ENCODE measurements at places on chromosomes 4 and X.

- DNase-seq = no peak
Measured at GRCh38 chrX:107448998-107449835, at the start of gene FRMPD3. Gene FRMPD3 (plus strand): TSS chrX:107449652. CDS start chrX:107526589, 76,937 bp downstream.

DNA sequence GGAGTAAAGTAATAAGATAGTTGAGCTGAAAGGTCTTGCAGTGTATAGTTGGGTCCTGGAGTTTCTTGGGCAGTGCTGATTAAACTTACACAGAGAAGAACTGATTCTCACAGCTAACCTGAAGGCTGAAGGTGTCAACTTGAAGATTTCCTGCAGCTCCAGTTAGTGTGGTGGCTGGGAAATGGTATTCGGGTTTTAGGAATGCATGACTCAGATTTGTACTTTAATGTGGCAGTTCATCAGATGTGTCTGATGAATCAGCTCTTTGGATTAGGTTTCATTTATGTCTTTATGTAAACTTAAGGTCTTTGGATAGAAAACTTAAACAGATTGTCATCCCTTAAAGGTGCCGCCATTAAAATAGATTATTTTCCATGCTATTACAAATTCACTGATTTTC, 200.0 kb downstream of the IL1RAPL1 start:
- DNase-seq = no peak

DNA sequence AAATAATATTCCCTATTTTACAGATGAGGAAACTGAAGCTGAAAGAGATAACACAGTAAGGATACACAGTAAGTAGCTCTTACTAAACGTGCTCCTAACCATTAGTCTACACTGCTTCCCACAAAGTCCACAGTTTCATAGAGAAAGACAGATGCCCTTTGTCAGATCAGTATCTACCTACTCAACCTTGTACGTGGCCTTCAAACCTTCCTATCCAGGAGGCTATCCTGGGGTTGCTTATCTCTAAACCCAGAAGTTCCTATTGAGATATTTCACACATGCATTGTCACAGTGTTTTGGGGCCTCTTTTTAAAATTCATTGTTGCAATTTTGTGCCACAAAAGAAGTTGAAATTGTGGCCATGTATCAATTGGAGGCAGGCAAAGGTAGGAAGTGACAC, 208.0 kb downstream of the ENOX2 start:
- no peak for DNase-seq

DNA sequence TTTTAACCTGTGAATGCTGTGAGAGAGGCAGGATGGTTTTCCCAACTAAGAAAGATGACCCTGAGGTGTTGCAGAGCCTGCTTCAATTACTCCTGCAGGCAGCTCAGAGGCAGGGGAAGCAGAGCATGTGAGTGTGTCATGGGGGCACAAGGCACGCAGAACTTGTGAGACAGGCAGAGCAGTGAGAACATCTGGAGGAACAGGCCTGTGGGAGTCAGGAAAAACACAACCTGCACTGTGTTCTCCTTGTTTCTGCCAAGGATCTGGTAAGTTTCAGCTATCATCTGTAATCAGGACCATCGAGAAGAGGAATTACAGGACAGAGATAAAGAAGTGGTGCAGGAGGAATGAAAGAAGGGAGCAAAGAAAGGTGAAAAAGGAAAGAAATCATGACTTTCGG, 741.8 kb upstream of the INTU start:
- DNase-seq = no peak

- no peak for DNase-seq
Measured at GRCh38 chr4:129264008-129264657, 168.2 kb downstream of the C4orf33 start.

DNA sequence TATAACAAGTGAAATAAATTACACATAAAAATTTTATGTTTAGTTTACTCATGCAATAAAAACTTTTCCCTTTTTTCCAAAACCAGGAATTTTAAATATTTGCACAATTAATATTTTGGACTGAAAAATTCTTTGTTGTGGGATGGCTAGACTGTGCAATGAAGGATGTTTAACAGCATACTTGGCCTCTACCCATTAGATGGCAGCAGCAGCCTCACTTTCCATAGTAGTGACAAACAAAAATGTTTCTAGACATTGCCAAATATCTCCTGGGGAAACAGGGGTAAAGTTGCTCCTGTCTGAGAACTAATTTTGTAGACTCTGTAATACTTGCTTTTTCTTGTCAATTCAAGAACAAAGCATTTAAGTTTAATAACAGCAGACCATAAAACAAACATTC, 49.8 kb downstream of the SCLT1 start:
- no peak for DNase-seq

DNA sequence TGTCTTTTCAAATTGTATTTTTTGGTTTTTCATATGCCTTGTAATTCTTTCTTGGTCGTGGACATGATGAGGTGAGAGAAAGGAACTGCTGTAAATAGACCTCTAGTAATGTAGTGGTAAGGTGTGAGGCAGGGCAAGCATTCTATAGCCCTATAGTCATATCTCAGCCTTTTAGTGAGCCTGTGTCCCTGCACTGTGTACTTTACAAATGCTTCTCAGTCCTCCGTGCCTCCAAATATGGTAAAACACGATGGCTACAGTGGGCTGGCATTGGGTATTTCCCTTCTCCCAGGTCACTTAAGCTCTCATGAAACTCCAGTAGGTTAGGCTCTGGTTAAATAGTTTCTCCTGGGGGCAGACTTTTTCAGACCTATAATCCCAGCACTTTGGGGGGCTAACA, 57.9 kb upstream of the PLS3 start:
- no peak for DNase-seq

GRCh38 chr4:95263391-95263790, 285.4 kb downstream of the UNC5C start:
- DNase-seq = no peak

GRCh38 chrX:50448565-50448964, 22.1 kb downstream of the DGKK start:
- peak; percentile 10 for DNase-seq

DNA sequence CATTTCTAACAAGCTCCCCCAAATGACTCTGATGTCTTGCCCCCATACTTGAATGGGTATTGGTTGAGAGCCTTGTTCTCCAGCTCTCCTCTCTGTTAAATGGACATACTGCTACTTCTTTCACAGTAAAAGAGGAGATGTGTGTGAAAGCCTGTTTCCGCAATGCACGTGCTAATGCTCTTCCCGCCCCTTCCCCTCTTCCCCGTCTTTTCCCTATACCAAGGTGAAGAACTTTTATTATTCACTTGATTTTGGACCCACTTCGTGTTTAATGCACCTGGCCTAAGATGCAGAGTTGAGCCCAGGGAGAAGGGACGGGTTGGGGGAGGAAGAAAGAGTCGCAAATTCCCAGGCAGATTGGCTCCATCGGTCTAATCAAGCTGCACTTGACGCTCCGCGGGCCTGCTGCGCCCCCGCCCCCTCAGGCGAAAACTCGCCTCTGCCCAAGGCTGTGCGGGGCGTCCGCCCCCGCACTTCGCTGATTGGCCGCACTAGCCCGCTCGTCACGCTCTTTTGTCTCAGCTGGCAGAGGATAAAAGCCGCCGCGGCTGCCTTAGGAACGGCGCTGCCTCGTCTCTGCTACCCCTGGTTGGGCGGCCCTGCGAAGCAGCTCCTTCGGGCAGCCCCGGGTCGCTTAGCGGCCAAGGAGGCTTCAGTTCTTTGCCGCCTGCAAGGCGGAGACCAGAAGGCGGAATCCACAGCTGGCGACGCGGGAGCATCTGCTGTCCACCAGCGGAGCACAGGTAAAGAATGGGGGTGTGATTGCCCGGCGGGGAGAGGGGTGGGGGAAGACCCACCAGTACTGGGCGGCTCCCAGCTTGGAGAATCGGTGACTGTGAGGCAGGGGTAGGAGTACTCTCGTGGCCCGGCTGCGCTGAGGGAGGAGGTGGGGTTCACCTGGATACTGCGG, at the start of gene ZCCHC12:
TSS of gene ZCCHC12 (plus strand) at position 562 of the 910 bp plus-strand sequence. CDS start 1,421 bp downstream, outside the sequence.
- no peak for DNase-seq

- no peak for DNase-seq
Measured at GRCh38 chrX:10208281-10208856, 51.6 kb downstream of the CLCN4 start.

GRCh38 chrX:20796450-20796849, 529.7 kb upstream of the RPS6KA3 start:
- no peak for DNase-seq

DNA sequence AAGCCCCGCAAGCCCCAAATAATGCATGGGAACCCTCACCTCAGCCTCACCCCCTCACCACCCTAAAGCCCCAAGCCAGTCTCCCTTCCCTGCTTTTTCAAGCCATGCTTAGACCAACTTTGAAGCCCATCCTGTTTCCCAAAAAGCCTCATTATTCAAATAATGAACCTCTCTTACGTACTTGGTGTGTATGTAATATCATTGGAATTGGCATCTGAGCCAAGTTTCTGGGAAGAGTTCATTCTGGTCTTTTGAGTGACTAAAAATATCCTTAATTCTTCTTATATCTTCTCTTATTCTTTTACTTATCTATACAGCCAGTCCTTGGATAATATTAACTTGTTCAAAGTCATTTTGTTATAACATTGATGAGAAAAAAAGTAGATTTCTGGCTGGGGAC, 875.8 kb upstream of the SLIT2 start:
- DNase-seq = no peak

GRCh38 chr4:140213749-140214148, 59.8 kb upstream of the MAML3 start:
- no peak for DNase-seq

- no peak for DNase-seq
Measured at GRCh38 chr4:120801137-120801758, 121.3 kb downstream of the PRDM5 start.

- no peak for DNase-seq
Measured at GRCh38 chr4:153522802-153523094, 56.6 kb downstream of the TMEM131L start.

DNA sequence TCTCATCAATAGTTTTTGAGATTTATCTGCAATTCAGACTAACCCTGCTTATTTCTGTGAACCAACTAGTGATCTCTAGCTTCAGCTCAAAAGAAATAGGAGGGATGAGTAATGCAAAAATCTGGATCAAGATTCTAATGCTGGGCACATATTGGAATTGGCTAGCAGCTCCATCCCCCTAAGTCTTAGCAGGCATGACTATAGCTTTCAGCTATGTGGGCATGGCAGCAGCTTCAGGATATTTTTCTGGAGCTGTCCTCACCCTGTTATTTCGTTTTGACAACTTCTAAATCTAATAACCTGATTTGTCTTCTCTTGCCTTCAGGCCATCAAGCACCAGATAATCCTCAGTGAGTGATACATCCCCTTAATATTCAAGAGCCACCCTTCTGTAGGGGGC, 50.8 kb upstream of the GNPDA2 start:
- no peak for DNase-seq

DNA sequence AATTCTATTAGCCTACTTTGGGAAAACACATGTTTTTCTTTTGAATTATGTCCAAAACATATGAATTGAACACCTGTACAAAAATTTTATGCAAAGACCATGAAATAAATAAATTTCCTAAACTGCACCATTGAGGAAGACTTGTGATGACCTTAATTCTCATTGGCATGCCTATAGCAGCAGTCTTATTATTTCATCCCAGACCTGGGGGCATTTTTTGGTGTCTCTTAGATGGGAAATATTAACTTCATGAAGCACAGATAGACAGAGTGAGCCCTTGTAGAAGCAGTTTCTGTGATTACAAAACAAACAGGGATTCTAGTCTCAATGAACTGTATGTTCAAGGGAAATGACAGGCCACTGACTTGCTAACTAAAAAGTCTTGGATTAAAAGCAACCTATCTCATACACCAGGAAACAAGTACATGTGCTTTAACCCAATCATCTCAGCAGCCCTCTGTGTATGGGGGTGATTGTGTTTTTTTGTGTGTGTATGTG, 32.0 kb upstream of the HPGD start:
- no peak for DNase-seq

- no peak for DNase-seq
Measured at GRCh38 chrX:49072712-49073095, 1.1 kb downstream of the PRAF2 start.

DNA sequence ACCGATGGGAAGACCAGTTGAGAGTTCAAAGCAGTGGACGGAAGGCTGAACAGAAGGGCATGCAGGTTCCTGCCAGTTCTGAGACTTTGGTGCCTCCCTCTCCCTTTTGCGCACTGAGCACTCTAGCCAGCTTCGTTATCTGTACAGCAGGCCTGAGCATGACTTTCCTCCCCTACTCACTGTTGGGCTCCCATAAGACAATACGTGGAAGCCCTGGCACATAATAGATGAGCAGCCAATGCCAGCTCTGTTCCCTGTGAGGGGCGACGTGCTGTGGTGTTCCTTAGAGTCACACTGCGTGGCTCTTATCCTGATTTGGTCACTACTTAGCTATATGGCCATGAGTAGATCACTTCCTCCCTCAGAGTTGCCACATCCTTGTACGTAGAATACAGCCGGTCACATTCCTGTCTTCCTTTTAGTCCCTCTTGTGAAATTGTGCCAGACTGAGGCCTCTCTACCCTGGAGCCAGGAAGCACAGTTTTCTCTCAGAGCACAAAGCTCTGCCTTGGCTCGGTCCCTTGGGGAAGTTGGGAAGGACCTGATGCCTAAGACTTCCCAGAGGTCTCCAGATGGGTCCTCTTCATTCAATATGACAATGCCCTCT, 160.4 kb upstream of the MAMLD1 start:
- DNase-seq = no peak

DNA sequence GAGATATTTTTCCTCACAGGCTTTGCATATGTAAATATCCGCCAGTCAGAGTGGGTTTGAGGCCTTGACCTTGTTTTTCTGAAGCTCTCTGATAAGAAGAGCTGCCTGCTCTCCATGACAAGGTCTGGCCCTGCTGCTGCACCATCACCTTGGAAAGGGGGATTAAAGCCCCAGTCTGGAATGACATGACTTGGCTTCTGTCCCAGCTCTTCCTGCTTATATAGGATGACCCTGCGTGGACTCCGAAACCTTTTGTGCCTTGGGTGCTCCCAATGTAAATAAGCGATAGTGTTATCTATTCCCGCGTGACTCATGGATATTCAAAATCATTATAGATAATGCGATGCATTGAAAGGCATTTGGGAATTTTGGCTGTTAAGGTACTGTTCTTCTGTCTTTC, 139.3 kb downstream of the BMPR1B start:
- no peak for DNase-seq

DNA sequence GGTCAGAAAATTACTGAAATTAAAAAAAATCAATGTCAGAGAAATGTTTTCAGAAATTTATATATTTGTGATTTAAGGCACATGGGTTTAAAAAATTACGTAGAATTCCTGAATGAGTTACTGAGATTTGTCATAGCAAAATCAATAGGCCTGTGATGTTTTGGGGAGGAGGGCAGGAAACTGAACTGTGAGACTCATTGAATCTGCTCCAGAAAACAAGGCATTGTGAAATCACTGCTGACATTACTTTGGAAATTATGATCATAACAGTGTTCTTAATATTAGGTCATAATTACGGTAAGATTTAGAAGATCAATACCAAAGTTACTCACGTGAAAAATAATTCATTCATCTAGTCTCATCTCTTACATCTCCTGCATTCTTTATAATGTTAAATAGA, 5.3 kb downstream of the FGF5 start:
- no peak for DNase-seq

- peak; percentile 21 for DNase-seq
Measured at GRCh38 chr4:73103799-73104503, 34.4 kb upstream of the COX18 start.

GRCh38 chr4:142475663-142476062, 370.4 kb downstream of the INPP4B start:
- no peak for DNase-seq

GRCh38 chrX:21698272-21698671, 40.1 kb upstream of the KLHL34 start:
- DNase-seq = no peak

GRCh38 chr4:87317527-87317926, 5.2 kb downstream of the HSD17B13 start:
- no peak for DNase-seq
